ENCODE measurements at places on chromosomes 6 and 20.
A peak's percentile ranks its signal among the peaks of the same experiment; 100 is the strongest.

- no peak for DNase-seq
Observed at GRCh38 chr6:160505970-160506369, 157.8 kb downstream of the SLC22A3 start.

DNA sequence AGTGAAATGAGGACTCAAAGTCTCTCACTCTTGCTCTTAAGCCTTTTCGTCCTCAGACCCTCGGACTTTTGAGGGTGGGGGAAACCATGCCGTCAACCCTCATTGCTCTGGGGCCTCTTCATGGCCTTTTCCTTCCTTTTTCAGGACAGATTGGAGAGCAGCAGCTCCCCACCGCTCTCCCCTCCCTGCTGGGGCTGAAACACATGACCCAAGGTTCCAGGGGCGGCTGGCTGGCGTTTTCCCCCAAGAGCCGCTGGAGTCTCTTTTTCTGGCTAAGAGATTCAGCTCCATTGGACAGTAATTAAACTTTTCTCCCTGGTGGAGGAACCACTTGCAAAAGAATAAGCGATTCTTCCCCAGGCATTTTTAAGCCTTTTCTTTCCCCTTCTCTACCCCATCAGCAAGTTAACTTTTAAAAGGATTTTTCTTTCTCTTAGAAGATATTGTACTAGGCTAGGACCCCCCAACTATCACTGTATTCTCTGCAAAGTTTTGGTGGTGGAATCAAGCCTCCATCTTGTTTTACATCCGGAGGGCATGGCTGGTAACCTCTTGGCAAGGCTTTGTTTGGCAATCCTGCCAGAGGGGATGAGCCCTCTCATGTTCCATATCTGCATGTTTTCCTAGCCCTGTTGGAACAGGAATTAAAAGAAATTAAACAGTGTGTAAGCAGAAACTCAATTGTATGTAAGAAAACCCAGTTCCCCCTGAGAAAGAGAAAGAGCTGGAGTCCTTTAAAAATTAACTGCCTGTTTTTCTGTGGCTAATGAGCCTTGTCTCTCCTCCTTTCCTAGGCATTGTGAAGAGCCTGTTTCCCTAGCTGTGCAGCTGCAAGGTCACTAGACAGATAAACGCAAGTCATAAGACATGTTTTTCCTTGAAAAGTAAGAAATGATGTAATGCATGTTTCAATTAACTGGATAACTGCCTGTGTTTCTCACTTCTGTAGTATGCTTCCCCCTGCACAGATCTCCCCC is 100.8 kb upstream of the GPR6 start:
- DNase-seq = peak; percentile 59

GRCh38 chr20:38126146-38126921 is 38.7 kb downstream of the TGM2 start:
- no peak for DNase-seq

DNA sequence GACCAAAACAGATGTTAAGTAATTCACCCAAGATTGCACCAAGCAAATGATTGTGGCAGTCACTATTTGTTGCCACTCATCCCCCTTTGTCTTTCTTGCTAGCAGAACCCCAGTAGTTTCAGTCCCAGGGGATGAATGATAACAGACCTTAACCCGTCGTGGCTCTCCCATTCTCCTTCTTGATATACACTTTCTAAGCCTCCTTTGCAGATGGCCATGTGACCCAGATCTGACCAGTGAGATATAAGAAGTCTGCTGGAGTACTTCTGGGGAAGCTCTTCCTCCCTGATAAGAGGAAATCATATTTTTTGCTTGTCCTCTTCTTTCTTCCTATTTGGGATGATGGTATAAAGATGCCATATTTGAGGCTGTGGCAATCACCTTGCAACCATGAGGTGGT is 9.6 kb upstream of the SH3BGRL2 start:
- no peak for DNase-seq

GRCh38 chr20:58651946-58652605 is 993 bp downstream of the STX16 start:
- peak; percentile 71 for DNase-seq

DNA sequence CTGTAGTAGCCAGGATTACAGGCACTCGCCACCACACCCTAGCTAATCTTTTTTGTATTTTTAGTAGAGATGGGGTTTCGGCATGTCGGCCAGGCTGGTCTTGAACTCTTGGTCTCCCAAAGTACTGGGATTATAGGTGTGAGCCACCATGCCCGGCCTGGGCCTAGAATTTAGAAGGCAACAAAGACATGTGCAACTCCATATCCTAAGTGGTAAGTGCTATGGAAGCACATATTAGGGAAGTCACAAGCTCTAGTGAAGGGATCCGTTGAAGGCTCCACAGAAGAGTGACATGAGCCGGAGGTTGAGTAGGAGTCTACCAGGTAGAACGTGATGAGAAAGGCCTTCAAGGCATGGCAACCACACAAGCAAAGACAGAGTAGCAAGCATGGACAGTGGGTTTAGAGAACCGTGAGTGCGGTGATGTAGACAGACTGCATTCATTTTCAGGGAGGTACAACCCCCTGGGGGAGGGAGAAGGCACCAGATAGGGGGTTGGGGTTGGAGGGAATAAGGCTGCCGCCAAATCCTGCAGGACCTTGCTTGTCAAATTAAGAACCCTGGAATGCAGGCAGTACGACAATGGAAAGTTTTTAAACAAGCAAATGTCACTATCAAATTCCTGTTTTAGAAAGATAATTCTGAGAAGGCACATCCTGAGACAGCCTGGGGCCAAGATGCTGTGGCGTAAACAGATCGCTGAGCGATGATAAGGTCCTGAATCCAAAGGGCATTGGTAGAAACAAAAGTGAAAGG is 50.2 kb downstream of the ARHGAP18 start:
- no peak for DNase-seq

DNA sequence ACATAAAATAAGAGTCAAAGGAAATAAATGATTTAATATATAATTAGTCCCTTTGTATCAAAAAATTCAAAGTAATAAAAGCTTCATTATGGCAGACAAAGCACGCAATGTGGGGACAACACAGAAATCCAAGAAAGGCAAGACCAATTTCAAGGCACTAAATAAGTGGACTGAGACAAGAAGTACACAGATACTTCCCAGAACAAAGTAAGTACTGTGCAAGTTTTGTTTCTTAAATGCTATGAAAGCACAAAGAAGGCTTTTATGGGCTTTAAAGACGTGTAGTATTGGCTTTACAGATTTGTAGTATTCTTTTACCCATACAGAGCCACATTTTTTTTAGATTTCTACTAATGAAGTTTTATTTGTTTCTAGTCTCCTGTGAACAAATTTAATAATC is 174.6 kb downstream of the TRDN start:
- DNase-seq = no peak

DNA sequence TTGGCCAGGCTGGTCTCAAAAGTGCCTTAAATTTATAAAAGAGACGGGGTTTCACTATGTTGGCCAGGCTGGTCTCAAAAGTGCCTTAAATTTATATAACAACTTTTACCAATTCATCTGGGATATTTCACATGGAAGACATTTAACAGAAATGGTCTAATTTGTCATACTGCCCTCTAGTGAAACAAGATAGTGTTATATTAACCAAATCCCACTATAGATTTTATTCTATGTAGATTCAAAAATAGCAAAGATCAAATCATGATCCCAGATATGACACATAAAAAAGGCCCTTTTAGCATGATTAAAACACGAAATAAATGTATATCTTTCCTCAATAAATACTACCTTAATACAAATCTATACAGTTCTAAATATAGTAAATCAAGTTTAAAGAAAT is 102.8 kb upstream of the TFAP2D start:
- no peak for DNase-seq

- DNase-seq = no peak
Observed at GRCh38 chr6:163287626-163288025, 126.9 kb upstream of the QKI start.

DNA sequence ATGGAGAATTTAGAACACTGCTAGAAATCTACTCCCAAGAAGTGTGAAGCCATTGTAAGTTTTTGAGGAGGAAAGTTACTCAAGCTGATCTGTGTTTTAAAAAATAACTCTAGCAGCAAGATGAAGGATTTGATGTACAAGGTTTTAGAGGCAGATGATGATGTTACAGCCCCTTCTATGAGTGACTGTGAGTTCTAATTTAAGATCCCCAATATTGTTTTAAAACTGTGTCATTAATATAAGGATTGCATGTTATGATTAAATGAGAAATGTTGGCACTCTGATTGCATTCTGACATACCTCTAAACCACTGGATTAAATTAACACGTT is 293.5 kb downstream of the ADGB start:
- no peak for DNase-seq

GRCh38 chr6:112117554-112117953 is 30.2 kb downstream of the FAM229B start:
- DNase-seq = peak; percentile 32

DNA sequence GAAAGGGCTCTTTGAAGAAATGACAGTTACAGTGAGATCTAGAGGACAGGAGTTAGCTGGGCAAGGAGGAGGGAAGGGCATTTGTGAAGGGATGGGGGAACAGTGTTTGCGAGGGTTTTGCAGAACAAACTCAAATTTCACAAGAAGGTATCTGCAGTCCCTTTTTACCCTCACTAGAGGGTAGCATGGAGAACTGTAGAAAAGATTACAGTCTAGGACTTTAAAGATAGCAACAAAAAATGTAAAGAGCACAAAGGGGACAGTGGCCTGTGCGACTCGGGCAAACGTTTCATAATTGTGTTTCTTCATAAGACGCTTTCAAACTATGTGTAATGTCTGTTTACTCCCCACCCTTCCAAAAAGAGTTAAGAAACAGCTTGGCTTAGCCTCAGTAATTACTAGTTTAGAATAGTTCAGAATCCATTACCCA is 21.2 kb upstream of the ASXL1 start:
- DNase-seq = peak; percentile 88

- no peak for DNase-seq
Observed at GRCh38 chr6:113855500-113856374, 1.4 kb upstream of the MARCKS start.

DNA sequence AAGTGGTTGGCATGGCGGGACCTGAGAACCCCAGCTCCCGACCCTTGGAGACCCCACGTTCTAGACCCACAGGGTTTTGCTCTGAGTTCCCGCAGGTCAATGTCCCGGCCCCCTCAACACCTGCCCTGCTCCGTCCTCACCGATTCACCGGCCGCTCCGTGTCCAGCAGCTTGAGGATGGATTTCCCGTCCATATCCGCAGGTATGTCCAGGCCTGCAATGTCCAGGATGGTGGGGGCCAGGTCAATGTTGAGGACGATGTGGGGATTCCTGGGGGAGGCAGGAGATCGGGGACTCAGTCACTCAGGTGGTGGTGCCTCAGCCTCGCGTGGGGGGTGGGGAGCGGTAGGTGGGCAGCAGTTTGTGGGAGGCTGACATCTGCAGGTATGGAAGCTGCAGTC is 106.7 kb downstream of the SULF2 start:
- no peak for DNase-seq

DNA sequence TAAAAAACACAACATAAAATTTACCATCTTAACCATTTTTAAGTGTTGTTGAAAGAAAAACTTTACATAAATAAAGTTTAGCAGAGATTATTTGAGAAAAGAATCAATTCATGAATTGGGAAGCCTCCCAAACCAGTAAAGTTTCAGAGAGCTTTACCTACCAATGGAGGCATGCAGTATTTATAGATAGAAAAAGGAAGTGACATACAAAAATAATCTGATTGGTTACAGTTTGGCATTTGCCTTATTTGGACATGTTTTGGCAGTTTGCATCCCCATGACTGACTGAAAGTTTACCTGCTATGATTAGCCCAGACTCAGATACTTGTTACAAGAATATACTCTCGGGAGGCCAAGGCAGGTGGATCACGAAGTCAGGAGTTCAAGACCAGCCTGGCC is 3.7 kb upstream of the CMTR1 start:
- DNase-seq = no peak

- DNase-seq = no peak
Observed at GRCh38 chr6:35485402-35485877, 11.4 kb downstream of the TEAD3 start.

DNA sequence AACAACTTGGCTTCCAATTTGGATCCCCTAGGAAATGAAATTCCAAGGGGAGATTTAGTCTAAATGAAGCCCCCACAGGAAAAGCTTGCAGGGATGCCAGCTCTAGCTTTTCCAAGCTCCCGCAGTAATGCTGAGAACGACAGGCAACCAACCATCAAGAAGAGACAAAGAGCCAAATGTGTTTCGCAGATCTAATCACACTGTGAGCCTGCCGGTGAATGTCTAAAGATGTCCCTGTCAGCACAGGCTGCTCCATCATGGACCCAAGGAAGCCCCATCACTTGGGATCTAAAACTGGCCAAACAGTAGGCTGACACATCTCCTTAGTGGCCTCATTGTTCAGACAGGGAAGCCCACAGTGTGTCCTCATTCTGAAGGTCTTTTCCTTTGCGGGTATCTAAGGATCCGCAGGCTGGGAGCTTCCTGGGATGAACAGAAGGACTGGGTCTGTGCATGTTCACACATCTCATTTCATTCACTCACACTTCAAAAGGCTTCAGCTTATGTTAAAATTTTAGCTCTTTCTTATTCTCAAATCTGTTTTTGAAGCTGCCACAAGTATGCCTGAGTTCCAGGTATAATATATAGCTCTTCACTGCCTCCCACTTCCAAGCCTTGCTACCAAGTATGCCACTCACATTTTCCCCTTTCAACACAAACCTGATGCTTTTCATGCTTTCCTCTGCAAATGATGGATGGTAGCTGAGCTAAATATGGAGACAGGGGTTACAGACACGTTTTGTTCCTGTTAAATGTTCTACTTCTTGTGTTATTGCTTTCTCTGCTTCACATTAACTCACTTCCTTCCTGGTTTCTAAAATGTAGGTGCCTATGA is 229.8 kb downstream of the HIVEP2 start:
- no peak for DNase-seq
